ENCODE measurements at places on chromosomes 2 and 18.

GRCh38 chr2:170475878-170476277 lies 239.3 kb upstream of the SP5 start:
- DNase-seq, result no peak

- peak; percentile 84 for DNase-seq
Measured at GRCh38 chr2:96839293-96839874, 4.4 kb downstream of the ANKRD23 start.

- no peak for DNase-seq
Measured at GRCh38 chr2:238149841-238150572, 8.8 kb upstream of the ERFE start.

DNA sequence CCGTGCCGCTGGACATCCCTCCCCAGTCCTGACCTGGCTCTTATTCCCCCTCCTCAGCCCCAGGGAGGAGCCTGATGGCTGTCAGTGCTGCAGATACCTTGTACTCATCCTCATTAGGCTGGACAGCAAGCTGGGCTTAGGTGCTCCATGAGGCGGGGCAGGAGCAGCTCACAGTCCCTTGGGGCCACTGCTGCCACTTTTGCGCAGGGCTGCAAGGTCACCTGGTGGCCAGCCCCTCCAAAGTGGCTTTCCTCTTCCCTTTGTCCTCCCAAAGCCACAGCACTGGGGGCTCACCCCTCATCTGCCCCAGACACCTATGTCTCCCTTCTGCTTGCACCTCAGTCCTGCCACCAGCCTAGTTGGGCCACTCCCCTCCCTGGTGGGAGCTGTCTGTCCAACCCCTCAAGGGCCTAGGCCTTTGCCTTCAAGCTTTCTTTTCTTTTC lies 60.8 kb downstream of the FAM168B start:
- DNase-seq, result no peak

GRCh38 chr2:1147873-1148612 lies 197.4 kb downstream of the SNTG2 start:
- DNase-seq, result no peak

DNA sequence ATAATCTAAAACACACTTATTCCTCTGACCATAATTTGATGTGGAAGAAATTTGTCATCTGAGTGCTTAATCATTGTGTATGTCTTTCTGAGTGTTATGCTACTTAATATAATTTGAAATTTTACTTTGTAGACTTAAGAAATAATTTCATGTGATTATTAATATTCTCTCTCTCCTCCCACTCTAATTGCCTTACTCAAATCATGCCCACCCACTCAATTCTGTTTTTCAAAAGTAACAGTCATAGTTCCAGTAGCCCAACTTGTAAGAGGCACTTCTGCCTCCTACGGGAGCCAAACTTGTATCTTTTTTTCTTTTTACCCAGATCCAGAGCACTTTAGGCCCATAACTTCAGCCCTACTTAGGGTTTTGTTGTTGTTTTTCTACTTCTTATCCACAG lies 18.5 kb upstream of the KYNU start:
- no peak for DNase-seq

DNA sequence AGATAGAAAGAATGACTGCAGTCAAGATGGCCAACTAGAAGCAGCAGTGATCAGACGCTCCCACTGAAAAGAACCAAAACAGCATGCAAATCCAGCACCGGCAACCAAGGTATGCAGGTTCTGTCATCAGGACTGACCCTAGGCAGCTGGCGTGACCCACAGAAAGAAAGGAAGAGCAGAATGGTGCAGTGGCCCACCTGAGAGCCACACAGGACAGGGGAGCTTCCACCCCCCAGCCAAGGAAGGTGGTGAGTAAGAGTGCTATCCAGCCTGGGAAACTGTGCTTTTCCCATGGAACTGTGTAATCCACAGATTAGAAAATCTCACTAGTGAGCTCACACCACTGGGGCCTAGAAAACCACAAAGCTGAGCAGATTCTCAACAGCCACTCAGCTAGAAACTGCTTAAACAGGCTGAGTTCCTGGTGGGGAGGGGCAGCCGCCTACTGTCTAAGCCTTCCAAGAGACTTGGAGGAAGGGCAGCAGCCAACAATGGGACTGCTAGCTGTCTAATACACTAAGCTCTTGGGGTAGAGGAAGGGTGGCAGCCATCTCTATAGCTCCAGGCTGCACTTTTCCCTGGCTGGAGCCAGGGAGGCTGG lies 127.9 kb downstream of the EVA1A start:
- no peak for DNase-seq

DNA sequence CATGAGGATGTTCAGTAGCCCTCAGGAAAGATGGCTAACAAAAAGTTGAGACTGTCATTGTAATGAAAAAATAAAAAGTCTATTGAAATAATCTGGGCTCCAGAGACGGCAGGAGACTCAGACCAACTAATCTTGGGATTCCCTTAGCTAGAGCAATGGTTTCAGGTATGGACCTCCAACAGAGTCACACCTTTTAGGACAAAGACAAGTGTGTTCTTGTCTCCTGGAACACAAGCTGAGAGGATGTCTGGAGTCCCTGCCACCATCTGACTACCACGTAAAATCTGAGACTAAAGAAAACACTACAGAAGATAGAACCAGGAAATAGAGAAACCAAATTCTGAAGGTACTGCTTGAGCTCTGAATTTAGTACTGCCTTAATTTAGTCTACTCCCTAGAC lies 103.3 kb upstream of the RBBP8 start:
- no peak for DNase-seq

- no peak for DNase-seq
Measured at GRCh38 chr2:39506215-39506614, 69.1 kb upstream of the MAP4K3 start.

DNA sequence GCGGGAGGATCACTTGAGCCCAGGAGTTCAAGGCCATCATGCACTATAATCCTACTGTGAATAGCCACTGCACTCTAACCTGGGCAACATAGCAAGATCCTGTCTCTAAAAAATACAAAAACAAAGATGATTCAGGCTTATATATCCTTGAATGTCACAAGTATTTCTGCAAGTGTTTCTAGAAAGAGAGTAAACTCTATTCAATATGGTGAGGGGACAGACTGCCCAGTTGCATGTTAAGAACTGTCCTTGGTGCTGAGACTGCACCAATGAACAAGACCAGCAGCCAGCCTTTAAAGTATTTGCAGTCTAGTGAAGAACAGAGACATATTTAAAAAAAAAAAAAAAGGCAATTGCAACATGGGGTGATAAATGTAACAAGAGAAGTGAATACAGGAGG lies 16.4 kb downstream of the MAP3K19 start:
- DNase-seq, result no peak

- DNase-seq, result no peak
Measured at GRCh38 chr2:173118395-173118794, 42.7 kb downstream of the MAP3K20 start.

DNA sequence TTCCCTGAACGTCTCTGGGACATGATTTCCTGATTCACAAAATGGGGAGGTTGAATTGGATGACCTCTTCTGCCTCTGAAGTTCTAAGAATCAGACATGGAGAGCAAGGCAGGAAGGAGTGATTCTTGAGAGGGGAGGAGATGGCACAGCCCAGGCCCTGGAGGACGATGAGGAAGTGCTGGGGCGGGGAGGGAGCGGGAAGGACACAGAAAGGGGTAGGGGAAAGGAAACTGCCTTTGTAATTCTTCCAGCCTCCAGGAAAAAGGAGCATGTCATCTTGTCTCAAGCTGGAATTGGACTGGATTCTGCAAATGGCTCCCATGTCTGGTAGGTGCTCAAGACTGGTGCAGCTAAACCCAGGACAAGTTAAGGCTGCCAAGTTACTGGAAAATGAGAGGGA lies 97.0 kb upstream of the NCK2 start:
- no peak for DNase-seq

DNA sequence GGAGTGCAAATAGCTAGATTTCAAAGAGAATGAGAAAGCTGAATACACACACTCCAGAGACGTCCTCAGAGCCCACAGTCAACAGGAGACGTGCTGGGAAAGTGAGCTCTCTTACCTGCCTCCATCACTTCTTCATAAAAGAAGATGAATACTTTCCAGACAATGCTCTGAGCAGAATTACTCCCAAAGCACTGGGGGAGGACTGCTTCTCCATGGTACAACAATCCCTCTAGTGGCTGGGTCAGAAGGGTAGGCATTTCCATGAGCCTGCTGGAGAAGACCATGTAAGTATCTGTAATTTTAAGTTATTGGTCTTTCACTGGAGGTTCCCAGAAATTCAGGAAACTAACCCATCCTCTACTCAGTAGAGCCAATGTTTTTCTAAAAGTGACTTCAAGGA lies 190.3 kb downstream of the RBM43 start:
- DNase-seq, result no peak

DNA sequence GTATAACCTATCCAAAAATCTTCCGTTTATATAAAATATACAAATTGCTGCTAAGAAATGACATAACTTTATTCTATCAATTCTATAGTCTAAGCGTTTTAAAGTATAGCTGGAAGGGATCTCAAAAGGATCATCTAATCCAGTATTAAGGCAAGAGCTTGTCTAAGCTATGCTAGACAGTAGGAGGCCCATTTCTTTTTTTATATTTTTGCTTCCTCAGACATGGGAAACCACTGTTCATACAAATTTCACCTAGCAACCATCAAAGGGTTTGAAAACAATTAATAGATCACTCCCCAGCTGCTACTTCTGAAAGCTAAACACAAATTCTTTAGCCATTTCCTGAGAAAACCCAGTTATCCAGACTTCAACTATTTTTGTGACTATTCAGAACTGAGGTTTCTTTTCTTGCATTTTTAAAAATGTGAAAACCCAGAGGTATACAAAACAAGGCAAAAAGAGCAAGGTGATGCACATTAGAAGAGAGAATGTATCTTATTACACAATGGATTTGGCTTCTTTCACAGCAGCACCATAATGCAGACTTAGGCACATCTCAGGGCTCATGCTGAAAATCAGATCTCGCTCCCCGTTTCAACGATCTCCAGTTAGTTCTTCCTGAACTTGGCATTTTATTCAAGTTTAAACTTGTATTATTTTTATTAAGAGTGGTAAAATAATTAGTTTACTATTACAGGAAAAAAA lies 274.4 kb downstream of the LRP1B start:
- DNase-seq, result no peak

GRCh38 chr2:176613323-176613987 lies 344.2 kb downstream of the MTX2 start:
- no peak for DNase-seq

- no peak for DNase-seq
Measured at GRCh38 chr2:165448406-165448805, 21.1 kb upstream of the CSRNP3 start.

- DNase-seq, result no peak
Measured at GRCh38 chr2:224442071-224442967, 40.4 kb upstream of the FAM124B start.

DNA sequence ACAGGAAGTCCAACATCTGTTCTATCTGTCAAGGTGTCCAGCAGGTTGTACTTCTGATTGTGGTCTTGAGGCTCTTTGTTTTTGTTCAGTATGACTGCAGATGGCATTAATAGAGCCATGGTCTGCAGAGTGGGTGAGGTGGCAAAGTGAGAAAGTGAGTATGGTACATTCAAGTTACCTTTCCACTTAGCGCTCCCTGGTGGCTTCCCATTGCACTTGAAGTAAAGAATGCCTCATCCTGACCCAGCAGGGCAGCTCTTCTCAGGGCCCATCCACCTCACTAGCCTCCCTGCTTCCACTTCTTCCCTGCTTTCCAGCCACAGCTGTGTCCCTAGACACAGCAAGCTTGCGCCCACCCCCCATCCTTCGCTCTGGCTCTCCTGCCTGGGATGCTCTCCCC lies 148.0 kb upstream of the ALPP start:
- no peak for DNase-seq

- peak; percentile 48 for DNase-seq
Measured at GRCh38 chr18:13216711-13217465, 1.7 kb upstream of the LDLRAD4 start.

DNA sequence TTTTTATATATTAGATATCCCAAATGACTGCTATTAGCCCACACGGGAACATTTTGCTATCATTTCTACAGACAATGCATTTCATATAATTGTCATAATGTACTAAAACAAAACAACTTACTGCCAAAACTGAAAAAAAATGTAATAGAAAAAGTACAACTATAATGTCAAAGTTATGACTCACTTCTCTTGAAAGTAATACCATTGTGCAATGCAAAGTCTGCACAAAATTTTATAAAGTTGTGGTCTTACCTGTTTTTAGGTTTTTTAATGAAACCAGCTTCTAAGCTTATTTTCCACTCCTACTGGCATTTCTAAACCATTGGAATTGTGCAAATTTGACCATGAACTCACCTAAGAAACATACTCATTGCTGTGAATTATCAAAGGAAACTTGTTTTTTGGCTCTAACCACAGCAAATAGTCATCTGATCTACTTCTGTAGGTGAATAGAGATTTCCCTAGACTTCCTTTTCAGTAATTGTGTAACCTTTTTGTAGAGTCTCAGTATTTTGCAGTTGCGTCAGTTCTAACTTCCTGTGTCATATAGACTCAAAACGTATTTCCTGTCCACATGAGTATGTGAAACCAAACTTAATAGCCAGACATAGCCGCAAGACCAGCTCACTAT lies 31.9 kb upstream of the TFPI start:
- DNase-seq, result no peak

- no peak for DNase-seq
Measured at GRCh38 chr18:934518-935133, 30.0 kb downstream of the ADCYAP1 start.

GRCh38 chr2:46369783-46370182 lies 72.6 kb downstream of the EPAS1 start:
- DNase-seq, result peak; percentile 23

DNA sequence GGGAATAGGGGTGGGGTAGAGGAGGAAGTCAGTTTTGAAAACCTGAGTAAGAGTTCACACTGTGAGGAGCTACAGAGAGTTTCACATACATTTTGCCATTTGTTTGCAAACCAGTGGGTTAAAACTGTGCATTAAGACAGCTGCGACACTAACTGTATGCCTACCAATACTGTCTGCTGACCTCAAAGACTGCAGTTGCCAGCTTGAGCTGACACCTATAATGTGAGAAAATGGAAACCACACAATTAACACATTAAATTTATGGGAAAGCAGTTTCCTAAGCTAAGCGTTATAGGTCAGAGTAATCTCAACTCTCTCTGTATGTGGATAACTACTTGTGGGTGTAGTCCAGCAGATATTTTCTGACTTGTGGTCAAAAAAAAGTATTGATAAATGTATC lies 756.6 kb upstream of the GCFC2 start:
- no peak for DNase-seq

Measured in CD4-positive, alpha-beta T cell treated with Interleukin-10 for 1 hour (primary cell).